Activated naive CD4-positive, alpha-beta T cell treated with anti-CD3 and anti-CD28 coated beads, Interleukin-2, amount 50 U/mL, for 16 hours (primary cell): ENCODE measurements at places on chromosomes 11 and 22.

- no peak for DNase-seq
These were observed 120.7 kb upstream of the VPREB1 start for GRCh38 chr22:22123960-22124278.

DNA sequence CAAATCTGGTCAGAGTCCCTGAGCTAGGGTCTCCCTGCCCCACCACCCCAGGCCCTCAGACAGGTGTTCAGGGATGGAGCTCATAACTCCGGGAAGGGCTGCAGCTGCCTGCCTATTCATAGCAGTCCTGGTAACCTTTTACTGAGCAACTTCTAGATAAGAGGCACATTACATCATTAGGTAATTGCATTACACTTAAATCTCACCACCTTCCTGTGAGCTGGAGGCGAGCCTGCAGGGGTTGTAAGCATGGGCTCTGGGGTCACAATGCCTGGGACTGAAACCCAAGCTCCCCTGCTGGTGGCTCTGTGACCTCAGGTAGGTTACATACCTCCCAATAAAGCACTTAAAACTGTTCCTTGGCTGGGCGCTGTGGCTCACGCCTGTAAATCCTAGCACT lies 22.5 kb downstream of the TP53I11 start:
- no peak for DNase-seq

- no peak for DNase-seq
These were observed 2.5 kb downstream of the DERL3 start for GRCh38 chr22:23836281-23836680.

- no peak for DNase-seq
These were observed 144.7 kb upstream of the LMO1 start for GRCh38 chr11:8408151-8408941.

DNA sequence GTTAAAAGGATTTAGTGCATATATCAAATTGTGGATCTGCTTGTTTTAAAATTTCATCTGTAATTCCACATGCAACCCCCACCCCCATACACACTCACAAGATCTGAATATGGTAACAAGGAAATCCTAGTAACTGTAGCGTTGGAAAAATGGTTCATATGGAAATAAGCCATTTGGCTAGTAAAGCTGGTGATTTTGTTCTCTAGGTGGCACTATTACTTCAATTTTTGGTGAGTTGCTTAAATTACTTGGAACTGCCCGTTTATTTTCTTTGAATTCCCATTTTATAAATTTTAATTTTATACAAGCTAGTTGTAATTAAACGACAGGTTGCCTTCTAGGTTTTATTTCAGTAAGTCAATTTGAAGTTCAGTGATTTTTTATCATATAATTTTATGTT lies 5.3 kb downstream of the BDNF start:
- no peak for DNase-seq

DNA sequence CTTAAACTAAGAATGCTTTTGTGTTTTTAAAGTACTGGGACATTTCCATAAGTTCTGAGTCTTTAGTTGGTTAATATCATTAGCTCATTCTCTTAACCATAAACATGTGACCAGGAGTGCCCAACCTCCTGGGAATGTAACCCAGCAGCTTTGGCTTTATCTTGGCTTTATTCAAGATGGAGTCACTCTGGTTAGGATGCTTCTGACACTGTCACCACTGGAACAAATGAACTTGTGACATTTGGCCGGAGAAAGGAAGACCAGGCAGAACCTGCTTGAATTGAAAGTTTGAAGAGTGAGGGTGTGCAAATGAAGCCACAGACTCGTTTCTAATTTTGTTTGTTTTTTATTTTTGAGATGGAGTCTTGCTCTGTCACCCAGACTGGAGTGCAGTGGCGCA lies 54.6 kb downstream of the OSBP2 start:
- no peak for DNase-seq

DNA sequence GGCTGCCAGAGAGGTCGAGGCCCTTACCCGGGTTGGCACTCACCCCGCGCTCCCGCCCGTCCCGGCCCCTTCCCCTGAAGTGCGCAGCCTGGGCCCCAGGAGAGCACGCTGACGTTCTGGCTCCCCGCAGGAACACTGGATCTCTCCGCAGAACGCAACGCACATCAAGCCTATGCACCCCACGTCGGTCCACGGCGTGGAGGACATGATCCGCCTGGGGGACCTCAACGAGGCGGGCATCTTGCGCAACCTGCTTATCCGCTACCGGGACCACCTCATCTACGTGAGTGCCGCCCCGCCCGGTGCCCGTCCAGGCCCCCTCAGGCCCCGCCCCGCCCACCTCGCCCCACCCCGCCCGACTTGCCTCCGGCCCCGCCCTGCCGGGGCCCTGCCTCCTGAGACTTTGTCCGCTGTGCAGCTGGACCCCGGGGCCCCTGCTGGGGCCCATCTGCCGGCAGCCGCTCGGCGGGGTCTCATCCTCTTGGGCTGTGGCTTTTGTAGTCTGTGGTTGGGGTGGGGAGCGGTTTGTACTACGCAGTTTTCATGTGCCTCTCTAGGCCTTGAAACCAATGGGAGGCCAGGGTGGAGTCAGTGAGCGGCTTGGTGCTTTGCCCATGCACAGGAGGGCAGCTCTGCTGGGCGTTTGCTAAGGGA lies 19.7 kb downstream of the MYO7A start:
- peak; percentile 19 for DNase-seq

- DNase-seq = no peak
These were observed 14.1 kb downstream of the SPATA19 start for GRCh38 chr11:133830931-133831907.

- DNase-seq = peak; percentile 9
These were observed 14.0 kb upstream of the PRODH start for GRCh38 chr22:18950141-18950540.

- no peak for DNase-seq
These were observed 34.7 kb downstream of the RNF169 start for GRCh38 chr11:74783241-74783871.

- no peak for DNase-seq
These were observed 33.8 kb upstream of the APOA1 start for GRCh38 chr11:116871248-116871647.

GRCh38 chr11:90251599-90251998 lies 28.8 kb upstream of the CHORDC1 start:
- no peak for DNase-seq

DNA sequence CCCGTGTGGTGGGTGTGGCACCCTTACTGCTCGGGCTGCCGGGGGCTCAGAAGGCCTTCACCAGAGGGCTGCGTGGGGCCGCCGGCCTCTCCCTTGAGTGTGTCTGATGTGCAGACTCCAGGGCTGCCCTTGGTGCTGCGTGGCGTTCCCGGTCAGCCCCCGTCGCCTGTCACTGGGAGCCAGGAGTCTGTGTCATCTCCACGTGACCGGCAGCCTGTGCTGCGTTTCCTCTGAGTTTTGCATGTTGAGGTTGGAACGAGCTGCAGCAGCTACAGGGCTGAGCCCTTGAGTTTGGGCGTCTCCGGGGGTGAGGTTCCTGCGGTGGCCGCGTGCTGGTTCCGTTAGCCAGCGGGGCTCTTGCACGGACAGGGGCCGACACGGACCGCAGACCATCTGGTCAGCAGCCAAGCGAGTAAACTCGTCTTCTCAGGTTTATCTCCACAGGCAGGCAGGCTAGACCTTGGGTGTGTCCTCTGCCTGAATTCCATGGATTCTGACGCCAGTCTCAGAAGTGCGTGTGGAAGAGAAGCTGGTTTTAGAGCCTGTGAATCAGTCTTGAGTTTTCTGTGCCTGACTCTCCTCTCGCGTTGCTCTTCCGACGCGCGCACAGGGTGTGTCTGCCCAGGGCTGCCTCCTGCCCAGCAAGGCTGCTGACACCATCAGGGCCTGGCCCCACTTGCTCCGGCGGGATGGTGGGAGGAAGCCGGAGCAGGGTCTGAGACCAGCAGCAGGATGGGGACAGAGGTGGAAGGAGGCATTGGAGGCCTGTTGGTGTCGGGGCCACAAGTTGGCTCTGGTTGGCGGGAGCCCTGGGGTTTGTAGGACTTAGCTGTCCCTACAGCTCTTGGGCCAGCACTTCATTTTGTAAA lies 10.5 kb downstream of the PTDSS2 start:
- no peak for DNase-seq

DNA sequence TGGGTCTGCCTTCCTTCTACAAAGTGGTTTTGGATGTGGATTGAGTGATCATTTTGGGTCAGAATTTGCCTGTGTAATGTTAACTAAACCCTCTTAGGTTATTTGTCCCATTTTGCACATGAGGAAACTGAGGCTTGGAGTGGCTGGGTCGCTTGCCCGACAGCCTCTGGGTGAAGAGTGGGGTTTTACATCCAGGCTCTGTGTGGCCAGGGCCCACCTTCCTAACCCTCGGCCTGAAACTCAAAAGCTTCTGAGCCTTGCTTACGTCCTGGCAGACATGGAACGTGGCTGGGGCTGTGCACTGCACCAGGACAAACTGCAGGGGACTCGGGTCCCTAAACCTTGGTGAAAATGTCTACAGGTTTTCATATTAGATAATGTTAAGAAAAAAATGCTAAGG lies 542.4 kb downstream of the TBC1D22A start:
- no peak for DNase-seq

DNA sequence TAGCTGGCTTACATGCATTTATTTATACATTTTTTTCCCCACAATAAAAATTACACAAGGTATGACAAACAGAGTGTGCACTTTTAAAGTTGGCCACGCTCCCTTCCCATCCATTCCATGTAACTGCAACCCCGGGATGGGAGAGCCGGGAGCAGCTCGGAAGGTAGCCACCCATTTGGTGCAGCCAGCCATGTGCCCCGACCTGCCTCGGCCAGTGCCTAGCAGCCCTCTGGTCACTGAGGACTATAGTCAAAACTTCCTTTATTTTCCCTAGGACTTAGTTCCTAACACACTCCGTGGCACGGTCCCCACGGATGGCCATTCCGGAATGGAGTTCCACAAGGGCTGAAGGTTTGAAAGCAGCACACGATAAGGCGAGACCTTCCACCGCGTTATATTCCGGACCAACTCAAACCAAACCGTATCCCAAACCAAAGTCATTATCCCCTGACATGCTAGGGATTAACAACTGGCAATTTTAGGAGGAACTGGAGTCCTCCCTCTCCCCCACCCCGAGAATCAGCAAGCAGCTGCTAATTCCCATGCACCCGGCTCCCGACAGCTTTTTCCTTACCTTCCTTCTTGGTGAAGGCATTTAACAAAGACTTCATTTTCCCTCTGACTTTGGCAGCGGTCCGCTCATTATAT lies 426.4 kb downstream of the SHANK2 start:
- DNase-seq = no peak

- DNase-seq = no peak
These were observed 10.8 kb downstream of the SRRD start for GRCh38 chr22:26494506-26494905.
